LHCN-M2 (cell line): ENCODE measurements at places on chromosomes 11 and 22. TPM values are rescaled to one million over a fixed set of nuclear protein-coding genes. Genes with fewer than 3 reads are reported as not detected.

The VPREB1 gene
- total RNA-seq, result not detected in 2 replicates

GRCh38 chr22:27100789-27101188 is 443.4 kb downstream of the MIAT start:
- peak; percentile 43 for DNase-seq

- no peak for DNase-seq
Observed at GRCh38 chr11:31814176-31814868, 3.2 kb upstream of the PAX6 start.

DNA sequence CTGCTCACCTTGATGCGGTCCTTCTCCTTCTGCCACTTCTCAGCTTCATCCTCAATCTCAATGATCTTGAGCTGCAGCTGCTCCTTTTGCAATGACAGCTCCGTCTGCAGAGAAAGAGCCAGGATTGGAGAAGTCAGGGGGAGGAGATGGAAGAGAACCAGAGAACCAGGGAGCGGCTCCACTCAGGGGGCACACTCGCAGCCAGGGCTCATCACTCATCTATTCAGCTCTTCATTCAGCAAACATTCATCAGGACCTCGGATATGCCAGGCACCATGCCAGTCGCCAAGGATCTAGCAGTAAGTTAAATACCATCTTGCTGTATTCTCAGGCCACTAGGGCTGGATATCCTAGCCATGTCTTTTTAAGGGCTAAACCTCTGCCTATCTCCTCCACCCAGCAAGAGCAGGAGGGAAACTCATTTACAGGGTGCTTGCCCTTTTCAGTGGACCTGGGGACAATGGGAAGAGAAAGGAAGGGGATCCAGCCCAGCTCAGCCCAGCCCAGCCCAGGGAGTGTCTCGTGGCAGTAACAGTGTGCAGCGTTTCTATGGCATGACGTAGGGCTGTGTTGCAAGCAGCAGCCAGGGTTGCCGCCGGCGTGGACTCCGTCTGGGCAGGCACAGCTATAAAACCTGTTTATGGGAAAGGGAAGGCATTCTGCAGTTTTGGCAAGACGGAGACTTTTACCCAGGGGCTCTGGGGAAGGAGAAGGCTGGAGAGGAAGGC is 9.4 kb downstream of the TRIM29 start:
- DNase-seq, result no peak

- DNase-seq, result peak; percentile 29
Observed at GRCh38 chr11:16935518-16936302, 78.5 kb downstream of the PLEKHA7 start.

- DNase-seq, result peak; percentile 9
Observed at GRCh38 chr11:118152552-118153471, at the start of gene SCN4B. Gene SCN4B (minus strand): TSS chr11:118152823. CDS start chr11:118152673, 150 bp downstream.

GRCh38 chr11:66857927-66858185 is 992 bp downstream of the LRFN4 start:
- DNase-seq, result no peak

The APOBEC3B gene
- 23.3 and 30.7 TPM in 2 replicates for total RNA-seq

DNA sequence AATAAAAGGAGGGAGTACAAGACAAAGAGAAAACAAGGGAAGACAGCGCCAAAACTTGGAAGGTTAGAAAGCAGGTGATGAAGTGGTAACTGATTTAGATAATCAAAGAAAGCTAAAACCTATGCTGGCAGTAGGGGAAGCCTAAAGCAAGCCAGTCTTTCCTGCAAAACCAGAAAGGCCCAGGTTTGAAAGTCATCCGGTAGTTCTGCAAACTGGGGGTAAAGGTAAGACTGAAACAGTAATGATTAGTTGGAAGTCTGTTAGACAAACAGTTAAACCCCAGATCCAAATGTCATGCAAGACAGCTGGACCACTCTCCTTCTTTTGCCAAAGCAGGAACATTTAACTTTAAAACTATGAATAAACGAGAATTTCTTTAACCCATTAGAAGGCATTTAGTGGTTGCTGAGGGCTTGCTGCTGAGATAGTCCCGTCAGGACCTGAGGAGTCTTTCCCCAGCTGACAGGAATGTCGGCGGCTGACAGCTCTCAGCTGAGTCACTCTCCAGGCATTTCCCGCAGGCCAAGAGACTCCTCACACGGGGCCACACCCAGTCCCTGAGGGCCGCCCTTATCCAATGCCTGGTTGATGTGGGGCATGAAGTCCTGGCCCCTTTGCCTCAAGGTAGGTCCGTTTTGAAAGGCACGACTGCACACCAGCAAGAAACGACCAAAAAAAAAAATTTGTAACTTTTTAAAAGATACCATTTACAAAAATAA is 36.3 kb upstream of the CFAP300 start:
- DNase-seq, result peak; percentile 94

The NF2 gene
- total RNA-seq, result 105 and 110 TPM in 2 replicates

The CCDC157 gene
- total RNA-seq, result 2.6 and 3.2 TPM in 2 replicates

The SCN4B gene
- not detected in 2 replicates for total RNA-seq

DNA sequence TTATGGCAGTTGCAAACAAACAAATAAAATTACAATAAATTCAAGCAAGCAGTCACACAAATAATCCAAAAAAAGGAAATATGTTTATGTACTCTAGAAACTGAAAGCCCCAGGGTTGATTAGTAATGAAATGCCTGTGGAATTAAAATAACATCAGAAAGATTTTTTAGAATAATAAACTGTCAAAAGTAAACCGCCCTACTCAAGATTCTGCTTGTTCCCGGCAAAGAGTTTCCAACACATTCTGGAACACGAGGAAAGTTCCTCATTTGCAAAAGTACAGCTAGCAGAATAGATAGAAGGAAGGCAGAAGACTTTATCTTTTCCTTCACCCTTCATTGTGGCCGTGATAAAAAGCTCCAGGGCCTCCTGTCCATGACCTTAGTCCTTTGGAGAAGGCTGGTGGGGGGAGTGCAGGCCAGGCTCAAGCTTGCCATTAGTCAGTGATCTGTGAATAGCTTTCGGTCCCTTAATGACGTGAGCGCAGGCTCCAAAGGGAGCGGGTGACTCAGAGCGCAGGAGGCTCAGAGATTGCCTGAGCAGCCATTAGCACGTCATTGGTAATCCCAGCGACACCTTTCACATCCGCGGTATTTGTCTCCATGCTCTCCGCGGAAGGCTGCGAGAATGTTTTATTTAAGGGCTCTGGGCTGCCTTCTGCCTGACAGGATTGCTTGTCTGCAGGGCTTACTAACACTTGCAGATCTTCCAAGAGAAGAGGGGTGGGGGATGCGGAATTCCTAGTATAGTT is 458.3 kb downstream of the METTL15 start:
- peak; percentile 92 for DNase-seq

DNA sequence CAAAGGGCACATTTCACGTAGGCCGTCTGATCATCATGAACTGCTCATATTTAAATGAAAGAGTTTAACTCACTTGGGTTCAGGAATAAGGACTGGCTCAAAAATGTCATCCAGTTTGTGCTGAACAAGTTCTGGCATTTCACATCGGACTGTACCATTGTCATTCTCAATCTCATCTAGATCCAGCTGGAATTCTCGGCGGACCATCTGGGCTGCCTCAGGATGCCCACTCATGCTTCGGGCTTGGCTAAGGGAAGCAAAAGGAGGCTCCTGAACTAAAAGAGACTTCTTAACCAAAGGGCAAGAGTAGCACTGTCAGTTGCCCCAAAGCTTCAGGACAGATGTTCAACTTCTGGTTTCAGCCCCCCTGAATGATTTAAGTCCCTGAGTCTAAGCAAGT is 40.2 kb downstream of the F2 start:
- DNase-seq, result no peak

- peak; percentile 48 for DNase-seq
Observed at GRCh38 chr22:26835929-26836528, 178.6 kb downstream of the MIAT start.

GRCh38 chr22:41976070-41976901 is 7.0 kb downstream of the SEPTIN3 start:
- no peak for DNase-seq

The POU2F3 gene
- not detected in 2 replicates for total RNA-seq

The GPR83 gene
- not detected in 2 replicates for total RNA-seq

DNA sequence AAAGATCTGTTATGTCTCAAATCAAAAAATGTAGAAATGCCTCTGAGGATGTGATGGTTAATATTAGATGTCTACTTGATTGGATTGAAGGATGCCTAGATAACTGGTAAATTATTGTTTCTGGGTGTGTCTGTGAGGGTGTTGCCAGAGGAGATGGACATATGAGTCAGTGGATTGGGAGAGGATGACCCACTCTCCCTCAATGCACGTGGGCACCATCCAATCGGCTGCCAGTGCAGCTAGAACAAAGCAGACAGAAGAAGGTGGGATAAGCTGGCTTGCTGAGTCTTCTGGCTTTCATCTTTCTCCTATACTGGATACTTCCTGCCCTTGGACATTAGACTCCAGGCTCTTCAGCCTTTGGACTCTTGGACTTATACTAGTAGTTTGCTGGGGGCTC is 430.3 kb downstream of the SOX6 start:
- no peak for DNase-seq

The GAL3ST3 gene
- total RNA-seq, result not detected in 2 replicates

GRCh38 chr22:20805972-20806471 is 32.1 kb downstream of the SERPIND1 start:
- peak; percentile 44 for DNase-seq

DNA sequence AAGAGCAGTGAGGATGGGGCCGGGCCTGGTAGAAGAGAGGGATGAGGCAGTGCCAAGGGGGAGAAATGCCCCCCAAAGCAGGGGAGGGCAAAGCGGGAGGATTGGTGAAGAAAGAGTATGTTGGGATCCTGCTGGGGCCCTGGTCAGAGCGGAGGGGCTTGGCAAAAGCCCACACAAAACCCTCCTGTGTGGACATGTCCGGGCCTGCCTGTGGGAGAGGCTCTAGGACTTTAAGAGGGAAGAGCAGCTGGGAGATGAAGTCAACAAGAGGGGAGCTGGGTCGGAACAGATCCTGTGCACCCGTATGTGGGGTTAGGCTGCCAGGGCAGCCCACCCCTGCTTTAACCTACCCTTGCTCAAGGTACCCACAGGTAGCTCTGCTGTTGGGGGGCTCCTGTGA is 25.8 kb downstream of the ART5 start:
- peak; percentile 17 for DNase-seq

The LGR4 gene
- 3.9 and 4.9 TPM in 2 replicates for total RNA-seq

GRCh38 chr11:101059331-101059730 is 70.3 kb downstream of the PGR start:
- DNase-seq, result no peak

GRCh38 chr22:47533961-47534803 is 771.7 kb downstream of the TBC1D22A start:
- peak; percentile 84 for DNase-seq

The OR2AG2 gene
- 0.19 TPM in 1 of 2 replicates, not detected in the other for total RNA-seq

GRCh38 chr11:64893194-64894069 is 15.0 kb upstream of the EHD1 start:
- DNase-seq, result no peak

DNA sequence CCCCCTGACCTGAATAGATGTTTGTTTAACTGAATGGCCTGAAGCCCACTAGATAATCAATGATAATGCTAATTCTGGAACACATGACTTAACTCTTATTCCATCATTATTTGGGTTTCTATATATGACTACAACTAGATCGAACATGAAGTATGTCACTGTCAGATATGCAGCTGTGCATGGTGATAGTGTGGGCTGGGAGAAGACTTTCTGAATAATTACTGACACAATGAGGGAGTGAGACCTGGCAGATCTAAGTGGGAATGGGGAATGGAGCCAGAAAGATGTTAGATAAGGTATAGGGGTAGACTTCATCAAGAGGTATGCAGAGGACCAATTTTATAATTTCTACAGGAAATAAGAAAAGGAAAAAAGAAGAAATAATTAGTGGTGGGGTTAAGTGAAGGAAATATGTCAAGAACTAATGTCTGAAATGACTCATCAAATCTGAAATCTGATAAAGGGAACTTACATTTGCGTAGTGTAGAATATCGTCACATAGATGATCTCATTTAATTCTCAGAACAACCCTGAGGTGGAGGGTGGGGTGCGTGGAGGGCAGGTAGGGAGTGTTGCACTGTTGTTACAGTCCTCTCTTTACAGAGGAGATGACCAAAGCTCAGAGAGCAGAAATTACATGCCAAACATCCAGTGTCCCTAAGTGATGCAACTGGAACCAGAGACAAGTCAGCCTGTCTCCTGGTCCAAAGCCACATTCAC is 68.2 kb upstream of the EED start:
- DNase-seq, result no peak

GRCh38 chr11:75872887-75873416 is 57.9 kb downstream of the UVRAG start:
- DNase-seq, result no peak
